DMS79 treated with DMSO at 0.1 percent for 48 hours (cell line): ENCODE measurements at places on chromosomes 3 and 15.

DNA sequence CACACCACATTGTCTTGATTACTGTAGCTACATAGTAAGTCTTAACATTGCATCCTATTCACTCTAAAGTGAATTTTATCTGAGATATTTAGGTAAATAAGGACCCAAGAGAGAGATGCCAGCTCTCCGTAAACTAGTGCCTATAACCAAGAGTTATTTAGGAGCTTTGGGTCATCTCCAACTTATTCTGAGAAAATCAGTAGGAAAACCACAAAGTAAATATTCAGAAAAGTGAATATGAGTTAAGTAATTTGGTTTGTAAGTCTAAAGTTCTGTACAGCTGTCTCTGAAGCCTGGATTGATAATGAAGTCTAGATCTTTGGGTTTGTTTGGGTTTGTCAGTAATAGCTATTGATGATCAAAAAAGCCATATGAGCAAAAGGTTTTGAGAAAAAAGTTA, 120.0 kb downstream of the FNDC3B start:
- no peak for DNase-seq

- no peak for DNase-seq
These were observed 620 bp upstream of the UBR1 start for GRCh38 chr15:43106486-43106829.

DNA sequence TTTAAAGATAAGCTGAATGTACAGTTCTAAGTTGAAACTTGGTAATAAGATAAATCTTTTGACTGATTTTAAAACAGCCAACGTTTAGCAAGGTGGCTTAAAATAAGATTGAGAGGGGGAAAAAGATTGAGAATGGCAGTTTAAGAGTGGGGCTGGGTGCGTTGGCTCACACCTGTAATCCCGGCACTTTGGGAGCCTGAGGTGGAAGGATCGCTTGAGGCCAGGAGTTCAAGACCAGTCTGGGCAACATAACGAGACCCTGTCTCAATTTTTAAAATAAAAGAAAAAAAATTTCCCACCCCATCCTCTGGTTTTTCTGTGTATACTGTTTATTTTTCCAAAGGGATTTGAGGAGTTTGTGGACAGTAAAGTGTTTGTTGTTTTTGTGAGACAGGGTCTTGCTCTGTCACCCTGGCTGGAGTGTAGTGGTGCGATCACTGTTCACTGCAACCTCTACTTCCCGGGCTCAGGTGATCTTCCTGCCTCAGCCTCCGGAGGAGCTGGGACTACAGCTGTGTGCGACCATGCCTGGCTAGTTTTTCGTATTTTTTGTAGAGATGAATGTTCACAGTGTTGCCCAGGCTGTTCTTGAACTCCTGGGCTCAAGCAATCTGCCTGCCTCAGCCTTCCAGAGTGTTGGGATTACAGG, 3.0 kb downstream of the MAPK6 start:
- no peak for DNase-seq

DNA sequence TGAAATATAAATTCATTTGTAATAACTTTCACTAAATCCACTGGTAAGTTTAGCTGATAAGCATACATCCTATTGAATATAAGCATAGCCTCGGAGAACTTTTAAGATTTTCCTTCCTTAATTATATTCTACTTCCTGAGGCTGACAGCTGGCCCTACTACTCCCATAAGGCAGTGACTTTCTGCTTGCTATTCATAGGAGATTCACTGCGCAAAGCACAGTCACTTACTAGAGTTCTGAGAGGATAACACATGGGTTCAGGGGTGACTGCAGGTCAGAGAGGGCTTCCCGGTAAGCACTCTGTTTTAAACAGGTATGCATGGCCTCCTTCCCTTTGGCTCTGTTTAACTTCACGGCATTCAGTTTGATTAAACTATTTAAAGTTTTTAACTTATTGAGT, 75.8 kb downstream of the FAIM start:
- no peak for DNase-seq

GRCh38 chr15:89401631-89402517, 67.2 kb upstream of the POLG start:
- DNase-seq, result no peak

- DNase-seq, result no peak
These were observed 242.0 kb downstream of the EDEM1 start for GRCh38 chr3:5429517-5429890.

GRCh38 chr3:16178628-16178988, 4.1 kb downstream of the GALNT15 start:
- no peak for DNase-seq

GRCh38 chr3:11390411-11391131, 118.4 kb downstream of the ATG7 start:
- no peak for DNase-seq

- DNase-seq, result no peak
These were observed 117.6 kb upstream of the ROBO1 start for GRCh38 chr3:79885407-79885806.

DNA sequence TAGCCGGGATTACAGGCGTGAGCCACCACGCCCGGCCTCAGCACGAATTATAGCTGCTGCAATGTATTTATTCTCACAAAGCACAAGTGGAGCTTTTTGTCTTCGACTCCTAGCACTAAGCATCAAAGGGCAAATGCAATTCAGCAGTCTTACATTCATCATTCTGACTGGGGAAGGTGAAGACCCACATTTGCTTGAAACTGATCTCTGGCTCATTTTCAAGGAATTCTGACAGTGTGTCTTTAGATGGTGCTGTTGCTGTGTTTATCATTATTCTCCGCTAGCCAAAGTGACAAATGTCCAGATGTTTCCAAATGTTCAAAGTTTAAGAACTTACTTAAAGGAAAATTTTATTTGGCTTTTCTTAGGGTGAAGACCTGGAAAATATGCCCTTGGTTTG, 55.9 kb downstream of the SGO1 start:
- DNase-seq, result no peak

DNA sequence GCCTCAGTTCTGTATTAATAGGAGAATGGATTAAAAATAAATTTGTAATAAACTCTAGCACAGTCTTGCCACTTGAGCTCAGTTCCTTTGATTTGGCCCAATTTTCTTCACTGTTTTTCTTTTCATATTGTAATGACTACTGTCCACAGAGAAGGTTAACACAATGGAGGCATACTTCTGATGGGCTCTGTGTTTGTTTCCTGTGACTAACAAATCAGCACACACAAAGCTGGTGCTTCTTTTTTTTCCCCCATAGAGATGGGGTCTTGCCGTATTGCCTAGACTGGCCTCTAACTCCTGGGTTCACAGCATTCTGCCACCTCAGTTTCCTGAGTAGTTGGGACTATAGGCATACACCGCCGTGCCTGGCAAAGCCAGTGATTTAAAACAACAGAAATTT, 182.2 kb downstream of the GHSR start:
- no peak for DNase-seq

GRCh38 chr3:31981206-31982181, at the start of the genes OSBPL10 and ZNF860:
Gene OSBPL10 (minus strand): TSS chr3:31981262. CDS start chr3:31981179, 83 bp downstream.
Gene ZNF860 (plus strand): TSS chr3:31981750. CDS start chr3:31989080, 7,330 bp downstream.
- DNase-seq, result peak; percentile 10

GRCh38 chr15:68616397-68616796, 37.6 kb downstream of the CORO2B start:
- DNase-seq, result no peak

DNA sequence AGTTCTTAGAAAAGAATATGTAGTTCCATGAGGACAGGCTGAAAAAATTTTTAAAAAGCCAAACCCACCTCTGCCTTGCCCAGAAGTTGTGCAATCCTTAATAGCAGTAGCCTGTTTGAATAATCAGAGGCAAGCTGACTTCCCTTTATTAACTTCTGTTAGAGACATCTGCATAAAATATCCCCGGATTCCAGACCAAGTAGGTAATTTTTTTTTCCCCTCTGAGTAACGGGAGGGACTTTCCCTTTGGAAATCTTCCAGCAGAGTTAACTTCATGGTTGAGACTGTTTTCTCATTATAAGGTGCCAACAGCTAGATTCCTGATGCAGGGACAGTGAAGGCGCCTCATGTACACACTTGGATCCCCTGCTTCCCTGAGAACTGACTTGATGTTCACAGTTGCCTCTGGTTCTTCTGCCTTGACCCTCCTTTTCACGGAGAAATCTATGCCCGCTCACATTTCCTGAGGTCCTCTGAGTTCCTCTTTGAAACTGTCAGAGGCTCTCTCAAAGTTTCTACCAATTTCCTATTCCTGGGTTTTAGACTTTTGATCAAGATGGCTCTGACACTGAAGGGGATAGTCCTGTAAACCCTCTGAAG, 227.6 kb upstream of the BHLHE40 start:
- no peak for DNase-seq

DNA sequence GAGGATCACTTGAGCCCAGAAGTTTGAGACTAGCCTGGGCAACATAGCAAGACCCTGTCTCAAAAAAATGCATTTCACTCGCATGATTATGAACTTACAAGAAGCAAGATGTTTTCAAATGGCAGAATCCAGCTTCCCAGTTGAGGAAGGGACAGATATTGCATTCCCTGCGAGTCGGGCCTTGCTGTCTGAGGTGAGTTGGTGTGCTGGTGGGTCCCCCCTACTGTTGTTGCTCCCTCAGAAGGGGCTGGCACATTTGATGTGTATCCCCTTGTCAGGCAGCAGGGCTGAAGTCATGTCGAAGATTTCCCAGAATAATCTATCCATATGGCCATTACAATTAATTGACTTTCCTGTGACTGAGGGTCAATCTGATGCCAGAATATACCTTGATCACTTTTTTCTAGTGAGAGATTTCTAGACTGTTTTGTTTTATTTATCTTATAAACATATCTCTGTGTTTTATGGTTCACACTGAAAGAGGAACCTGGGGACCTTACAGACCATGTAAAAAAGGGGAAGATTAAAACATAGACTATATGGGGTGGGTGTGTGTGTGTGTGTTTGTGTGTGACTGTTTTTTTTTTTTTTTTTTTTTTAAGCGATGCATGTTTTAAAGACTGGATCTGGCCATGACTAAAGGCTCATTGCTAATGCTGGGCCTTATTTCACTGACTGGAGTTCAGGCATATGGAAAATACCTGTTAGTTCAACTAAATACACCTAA, 112.1 kb upstream of the MRPS22 start:
- DNase-seq, result no peak

GRCh38 chr3:52650439-52650838, 35.3 kb downstream of the PBRM1 start:
- DNase-seq, result no peak

- DNase-seq, result no peak
These were observed 595.5 kb downstream of the GRM7 start for GRCh38 chr3:7456386-7456785.

DNA sequence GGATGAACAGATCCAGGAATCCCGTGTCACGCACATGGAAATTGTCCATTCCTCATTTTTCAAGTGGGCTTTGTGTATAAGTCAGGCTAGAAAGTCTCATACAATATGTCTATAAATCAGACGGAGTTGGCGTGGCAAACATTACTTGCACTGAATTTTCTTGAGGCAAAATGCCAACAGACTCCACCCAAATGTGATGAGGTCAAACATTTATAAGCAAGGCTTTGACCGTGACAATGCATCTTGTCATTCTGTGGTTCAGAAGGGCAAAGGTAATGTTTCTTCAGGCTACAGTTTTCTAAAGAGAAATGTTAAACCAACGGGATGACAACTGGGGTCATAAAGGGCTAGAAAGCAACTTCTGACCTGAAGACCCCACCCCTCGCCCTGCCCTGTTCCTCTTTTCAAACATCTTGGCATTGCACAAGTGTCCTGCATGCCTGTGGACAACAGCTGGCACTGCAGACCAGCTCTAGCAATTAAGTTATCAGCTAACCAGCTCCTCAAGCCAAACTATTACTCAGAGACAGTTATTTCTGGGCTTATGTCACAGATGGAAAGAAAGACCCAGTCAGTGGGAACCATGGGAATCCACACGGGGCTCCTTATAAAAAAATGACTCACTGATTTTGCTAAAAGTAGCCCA, 36.5 kb upstream of the SPTBN5 start:
- DNase-seq, result no peak

DNA sequence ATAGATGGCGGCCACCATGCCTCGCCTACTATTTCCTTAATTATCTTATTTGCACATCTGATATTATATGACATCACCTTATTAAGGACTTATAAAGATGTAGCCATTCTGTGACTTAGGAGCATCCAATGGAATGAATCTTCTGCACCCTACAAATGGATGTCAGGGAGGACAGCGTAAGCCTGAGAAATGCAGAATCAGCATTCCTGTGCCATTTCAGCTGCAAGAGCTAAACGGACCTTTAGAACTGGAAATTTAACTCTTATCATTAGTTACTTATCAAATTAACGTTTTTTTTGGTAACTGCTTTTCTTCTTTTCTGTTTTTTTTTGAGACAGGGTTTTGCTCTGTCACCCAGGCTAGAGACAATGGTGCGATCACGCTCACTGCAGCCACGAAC, 65.6 kb downstream of the LMLN start:
- DNase-seq, result no peak

DNA sequence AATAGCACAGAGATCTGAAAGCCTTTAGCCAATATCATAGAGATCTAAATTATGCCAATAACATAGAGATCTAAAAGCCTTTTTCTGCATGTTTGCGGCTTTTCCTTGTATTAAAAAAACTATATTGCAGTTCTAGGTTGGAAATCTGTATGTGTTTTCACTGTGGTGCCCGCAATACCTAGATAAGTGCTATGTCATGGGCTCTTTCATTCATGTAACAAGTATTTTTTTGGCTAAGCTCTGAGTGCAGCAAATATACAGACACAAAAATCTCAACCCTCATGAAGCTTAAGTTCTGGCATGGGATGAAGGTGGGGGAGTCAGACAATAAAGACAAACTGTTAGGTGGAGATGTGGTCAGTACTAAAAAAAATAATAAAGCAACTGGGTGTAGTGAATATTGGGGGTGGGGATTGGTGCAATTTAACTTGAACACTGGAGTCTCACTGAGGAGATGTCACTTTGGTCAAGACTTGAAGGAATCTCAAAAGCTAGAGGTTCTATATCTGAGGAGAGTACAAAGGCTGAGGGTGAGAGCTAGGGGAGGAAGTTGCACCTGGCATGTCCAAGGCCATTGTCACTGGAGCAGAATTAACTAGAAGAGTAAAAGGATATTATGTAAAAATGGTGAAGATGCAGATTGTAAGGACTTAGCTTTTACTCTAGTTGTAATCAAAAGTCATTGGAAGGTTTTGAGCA, 973 bp downstream of the BUB1B start:
- DNase-seq, result no peak

- no peak for DNase-seq
These were observed 40.4 kb downstream of the GPD1L start for GRCh38 chr3:32146746-32147211.

DNA sequence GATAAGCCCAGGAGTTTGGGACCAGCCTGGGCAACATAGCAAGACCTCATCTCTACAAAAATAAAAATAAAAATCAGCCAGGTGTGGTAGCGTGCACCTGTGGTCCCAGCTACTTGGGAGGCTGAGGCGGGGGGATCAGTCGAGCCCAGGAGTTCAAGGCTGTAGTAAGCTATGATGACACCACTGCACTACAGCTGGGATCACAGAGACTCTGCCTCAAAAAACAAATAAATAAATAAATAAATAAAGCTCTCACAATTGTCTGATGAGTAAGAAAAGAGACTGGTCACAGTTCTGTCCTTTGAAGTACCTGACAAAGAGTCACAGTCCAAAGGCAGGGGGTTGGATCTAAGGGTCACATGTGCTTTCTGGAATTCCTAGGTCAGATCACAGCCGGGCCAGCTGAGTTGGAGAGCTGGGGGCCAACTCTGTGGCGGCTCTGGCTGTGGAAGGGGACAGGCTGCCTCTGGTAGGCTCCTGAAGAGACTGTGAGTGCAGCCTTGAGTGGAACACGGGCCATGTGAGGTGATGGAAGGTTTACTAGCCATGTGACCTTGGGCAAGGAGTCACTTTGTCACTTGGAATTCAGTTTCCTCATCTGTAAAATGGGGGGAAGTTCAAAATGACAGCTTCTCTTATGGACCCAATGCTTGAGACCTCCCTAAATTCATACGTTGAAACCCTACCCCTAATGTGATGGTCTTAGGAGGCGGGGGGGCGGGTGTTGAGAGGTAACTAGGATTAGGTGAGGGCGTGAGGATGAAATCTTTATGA, 47.2 kb downstream of the WHAMM start:
- DNase-seq, result no peak
